ENCODE measurements at places on chromosomes 13 and 19.

DNA sequence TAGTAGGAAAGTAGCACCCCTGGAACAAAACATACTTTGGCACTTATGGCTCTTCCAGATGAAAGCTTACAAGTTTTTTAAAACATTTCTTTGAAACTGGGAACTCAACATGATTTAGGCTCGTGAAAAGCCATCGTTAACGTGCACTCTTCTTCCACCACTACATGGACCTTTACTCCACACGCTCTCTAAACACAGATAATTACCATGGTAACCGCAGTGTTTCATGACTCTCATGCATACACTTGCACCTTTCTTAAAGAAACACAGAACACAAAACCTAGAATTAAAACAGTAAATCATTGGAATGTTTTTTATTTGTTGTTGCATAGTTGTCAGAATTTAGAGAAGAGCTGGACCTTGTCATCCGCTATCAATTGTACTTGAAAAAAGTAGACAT lies 154.3 kb downstream of the FGF9 start:
- DNase-seq: no peak

DNA sequence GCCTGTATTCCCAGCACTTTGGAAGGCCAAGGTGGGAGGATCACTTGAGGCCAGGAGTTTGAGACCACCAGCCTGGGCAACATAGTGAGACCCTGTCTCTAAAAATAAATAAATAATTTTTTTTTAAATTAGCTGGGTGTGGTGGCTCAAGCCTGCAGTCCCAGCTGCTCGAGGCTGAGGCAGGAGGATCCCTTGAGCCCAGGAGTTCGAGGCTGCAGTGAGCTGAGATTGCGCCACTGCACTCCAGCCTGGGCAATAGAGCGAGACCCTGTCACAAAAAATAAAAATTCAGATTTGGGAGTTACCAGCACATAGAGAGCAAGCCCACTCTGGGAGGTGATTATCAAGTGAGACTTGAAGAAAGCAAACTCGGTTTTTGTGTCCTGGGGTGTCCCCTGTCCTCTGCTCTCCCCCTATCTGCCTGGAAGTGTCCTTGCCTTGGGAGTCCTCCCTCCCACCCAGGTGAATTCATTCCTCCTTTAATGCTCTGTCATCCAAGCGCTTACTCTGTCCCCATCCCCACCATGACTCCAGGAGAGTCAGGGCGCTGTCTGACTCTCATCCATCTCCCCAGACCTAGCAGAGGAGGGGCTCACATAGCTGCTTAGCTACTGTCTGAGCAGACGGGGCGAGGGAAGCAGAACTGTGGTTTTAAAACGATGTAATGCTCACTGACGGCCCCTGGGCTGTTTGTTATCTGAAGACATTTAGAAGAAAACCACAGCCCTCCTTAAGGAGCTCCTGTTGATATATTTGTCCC lies 146.8 kb downstream of the STK24 start:
- no peak for DNase-seq

GRCh38 chr19:43439032-43439708 lies 24.5 kb downstream of the TEX101 start:
- DNase-seq: peak; percentile 44

DNA sequence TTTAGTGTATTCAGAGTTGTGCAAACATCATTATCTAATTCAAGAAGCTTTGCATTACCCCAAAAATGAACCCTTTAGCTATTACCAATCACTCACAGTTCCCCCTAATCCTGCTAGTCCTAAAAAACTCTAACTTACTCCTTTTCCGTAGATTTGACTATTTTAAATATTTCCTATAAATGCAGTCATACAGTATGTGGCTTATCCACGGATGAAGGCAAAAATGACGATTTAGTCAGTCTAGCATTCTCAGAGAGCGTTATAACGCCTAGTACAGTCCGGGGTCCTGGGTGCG lies 587 bp upstream of the ZNF383 start:
- no peak for DNase-seq

DNA sequence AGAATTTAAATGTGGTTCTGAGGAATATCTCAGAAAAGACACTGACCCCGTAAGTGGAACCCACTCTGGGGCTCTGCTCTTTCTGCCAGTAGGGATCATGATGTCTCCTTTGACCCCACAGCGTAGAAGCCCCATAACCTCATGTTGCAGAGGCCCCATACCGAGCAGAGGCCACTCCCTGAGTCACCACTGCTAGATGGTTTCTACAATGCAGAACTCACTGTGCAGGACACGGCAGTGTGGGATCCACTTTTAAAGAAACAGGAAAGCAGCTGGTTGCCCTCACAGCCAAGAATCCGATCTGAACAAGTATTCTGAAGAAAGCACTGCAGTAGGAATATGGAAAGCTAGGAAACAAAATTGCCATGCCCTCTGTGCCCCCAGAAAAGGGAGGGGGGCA lies 4.2 kb downstream of the SLC7A1 start:
- no peak for DNase-seq

DNA sequence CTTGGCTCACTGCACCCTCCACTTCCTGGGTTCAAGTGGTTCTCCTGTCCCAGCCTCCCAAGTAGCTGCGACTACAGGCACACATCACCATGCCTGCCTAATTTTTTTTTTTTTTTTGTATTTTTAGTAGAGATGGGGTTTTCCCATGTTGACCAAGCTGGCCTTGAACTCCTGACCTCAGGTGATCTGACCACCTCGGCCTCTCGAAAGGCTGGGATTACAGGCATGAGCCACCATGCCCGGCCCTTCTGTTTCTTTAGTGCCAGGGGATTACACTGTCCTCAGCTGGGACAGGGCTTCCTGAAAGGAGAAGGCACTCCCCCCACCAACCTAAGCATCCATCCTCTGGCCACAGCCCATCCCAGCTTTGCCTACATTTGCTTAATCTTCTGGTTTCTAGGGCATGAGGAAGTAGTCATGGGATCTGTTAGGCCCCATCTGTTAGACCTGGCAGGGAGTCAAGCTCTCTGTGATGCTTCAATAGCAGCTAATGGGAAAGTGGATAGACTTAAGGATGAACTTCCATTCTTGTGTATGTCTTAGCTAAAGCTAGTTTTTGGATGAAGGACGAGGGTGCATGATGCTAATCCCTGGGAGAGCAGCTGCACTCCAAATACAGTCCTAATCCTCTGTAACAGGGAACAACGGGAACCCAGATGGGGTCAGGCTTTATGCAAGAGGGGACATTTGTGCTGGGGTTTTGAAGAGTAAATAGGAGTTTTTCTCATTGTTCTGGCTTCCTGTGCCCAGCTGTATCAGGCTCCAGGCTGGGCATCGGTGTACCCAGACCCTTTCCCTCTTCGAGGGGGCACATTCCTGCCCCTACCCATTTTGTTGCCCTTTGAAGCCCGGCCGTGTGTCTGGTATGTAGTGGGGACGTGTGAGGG lies 2.6 kb downstream of the VAV1 start:
- DNase-seq: no peak

DNA sequence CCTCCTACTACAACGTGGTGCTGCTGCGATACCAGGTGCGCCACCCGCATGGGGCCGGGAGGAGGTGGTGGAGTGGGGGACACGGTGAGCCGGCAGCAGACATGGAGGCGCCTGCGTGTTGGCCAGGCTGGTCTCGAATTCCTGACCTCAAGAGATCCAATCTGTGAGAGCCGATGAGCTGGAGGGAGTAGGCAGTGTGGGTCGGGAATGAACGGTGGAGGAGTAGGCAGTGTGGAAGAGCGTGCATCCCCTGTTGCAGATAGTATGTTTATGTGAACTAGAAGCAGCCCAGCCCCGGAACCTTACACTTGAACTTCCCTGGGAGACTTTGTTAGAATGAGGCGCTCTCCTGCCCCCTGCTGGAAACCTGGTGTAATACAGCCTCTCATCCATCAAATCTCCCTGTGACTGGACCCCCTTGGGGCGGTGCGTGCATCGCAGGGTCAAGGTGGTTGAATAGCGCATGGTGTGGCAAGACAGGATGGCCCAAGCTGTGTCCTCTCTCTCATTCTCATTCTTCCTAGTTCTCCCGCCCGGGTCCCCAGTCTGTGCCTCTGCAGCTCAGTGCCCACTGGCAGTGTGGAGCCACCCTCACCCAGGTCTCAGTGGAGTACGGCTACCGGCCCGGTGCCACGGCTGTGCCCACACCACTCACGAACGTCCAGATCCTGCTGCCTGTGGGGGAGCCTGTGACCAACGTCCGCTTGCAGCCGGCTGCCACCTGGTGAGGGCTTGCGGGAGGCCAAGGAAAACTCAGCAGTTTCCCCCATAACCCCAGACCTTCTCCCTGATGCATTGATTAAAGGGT lies 10.5 kb upstream of the B3GNT3 start:
- peak; percentile 46 for DNase-seq

DNA sequence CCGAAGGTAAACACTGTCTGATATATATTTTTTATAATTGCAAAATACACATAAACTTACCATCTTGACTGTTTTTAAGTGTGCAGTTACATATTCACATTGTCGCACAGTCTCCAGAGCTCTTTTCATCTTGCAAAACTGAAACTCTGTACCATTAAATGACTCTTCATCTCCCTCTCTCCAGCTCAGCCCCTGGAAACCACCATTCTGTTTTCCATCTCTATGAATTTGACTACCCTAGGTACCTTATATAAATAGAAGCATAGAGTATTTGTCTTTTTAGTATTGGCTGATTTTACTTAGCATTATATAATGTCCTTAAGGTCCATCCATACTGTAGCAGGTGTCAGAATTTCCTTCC lies 45.8 kb downstream of the LRCH1 start:
- no peak for DNase-seq

DNA sequence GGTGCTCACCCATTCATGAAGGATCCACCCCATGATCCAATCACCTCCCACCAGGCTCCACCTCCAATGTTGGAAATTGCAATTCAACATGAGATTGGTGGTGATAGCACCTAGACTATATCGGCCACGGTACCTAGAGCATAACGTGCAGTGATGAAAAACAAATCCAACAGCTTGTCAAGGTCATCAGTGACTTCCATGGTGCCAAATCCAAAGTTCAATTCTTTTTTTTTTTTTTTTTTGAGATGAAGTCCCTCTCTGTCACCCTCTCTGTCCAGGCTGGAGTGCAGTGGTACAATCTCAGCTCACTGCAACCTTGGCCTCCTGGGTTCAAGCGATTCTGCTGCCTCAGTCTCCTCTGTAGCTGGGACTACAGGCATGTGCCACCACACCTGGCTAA lies 17.1 kb upstream of the ACP7 start:
- no peak for DNase-seq

- no peak for DNase-seq
These were observed 261.8 kb downstream of the DLEU7 start for GRCh38 chr13:50581586-50582196.

DNA sequence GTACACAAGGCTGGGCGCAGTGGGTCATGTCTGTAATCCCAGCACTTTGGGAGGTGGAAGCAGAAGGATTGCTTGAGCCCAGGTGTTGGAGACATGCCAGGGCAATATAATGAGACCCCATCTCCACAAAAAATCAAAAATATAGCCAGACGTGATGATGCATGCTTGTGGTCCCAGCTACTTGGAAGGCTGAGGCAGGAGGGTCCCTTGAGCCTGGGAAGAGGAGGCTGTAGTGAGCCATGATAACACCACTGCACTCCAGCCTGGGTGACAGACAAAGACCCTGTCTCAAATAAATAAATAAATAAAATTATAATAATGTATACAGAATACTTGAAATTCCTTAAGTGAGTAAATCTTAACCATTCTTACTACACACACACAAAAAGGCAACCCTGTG lies 127.7 kb downstream of the SPRY2 start:
- DNase-seq: no peak

DNA sequence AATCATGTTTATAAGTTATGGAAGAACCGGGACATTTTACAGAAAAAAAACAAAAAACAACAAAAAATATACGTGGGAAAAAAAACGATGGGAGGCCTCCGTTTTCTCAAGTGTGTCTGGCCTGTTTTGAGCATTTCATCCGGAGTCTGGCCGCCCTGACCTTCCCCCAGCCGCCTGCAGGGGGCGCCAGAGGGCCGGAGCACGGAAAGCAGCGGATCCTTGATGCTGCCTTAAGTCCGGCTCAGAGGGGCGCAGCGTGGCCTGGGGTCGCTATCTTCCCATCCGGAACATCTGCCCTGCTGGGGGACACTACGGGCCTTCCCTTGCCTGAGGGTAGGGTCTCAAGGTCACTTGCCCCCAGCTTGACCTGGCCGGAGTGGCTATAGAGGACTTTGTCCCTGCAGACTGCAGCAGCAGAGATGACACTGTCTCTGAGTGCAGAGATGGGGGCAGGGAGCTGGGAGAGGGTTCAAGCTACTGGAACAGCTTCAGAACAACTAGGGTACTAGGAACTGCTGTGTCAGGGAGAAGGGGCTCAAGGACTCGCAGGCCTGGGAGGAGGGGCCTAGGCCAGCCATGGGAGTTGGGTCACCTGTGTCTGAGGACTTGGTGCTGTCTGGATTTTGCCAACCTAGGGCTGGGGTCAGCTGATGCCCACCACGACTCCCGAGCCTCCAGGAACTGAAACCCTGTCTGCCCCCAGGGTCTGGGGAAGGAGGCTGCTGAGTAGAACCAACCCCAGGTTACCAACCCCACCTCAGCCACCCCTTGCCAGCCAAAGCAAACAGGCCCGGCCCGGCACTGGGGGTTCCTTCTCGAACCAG lies 1.8 kb upstream of the APOE start:
- peak; percentile 48 for DNase-seq

- DNase-seq: no peak
These were observed 37.3 kb downstream of the ZAR1L start for GRCh38 chr13:32277839-32278238.

- no peak for DNase-seq
These were observed 1.8 kb downstream of the RAP2A start for GRCh38 chr13:97435794-97436193.

DNA sequence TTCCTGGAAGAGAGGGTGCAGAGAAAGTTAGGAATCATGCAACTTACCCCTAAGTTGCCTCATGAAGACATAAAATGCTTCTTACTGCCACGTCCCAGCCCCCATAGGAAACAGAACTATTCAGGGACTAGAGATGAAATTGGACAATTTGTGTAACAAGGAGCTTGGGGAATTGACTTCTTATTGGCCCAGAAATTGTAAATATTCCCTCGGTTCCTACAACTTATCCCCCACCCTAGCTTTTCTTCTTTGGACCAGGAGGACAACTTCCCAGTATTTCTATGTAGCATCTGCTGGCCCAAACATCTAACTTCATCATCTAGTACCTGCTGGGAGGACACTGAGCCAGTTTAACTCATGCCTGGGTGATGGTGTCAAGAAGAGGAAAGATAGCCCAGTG lies at the start of gene OR1M1:
Gene OR1M1, plus strand, starts transcription at position 301 of the 400 bp plus-strand sequence. CDS start 6,184 bp downstream, outside the sequence.
- no peak for DNase-seq
